ENCODE measurements at places on chromosomes 5 and 9. TPM values are rescaled to one million over a fixed set of nuclear protein-coding genes. Genes with fewer than 3 reads are reported as not detected.

The FRMD3 gene
- 9.7 TPM for total RNA-seq

The FOXI1 gene
- not detected for total RNA-seq

The FAM170A gene
- total RNA-seq, result not detected

The PAXX gene
- 45.1 TPM for total RNA-seq

The GABRG2 gene
- total RNA-seq, result not detected

The FOXD4 gene
- total RNA-seq, result 0.32 TPM

The RGS7BP gene
- total RNA-seq, result 1.6 TPM

- no peak for DNase-seq
Observed at GRCh38 chr5:2334719-2335118, 416.8 kb downstream of the IRX2 start.

DNA sequence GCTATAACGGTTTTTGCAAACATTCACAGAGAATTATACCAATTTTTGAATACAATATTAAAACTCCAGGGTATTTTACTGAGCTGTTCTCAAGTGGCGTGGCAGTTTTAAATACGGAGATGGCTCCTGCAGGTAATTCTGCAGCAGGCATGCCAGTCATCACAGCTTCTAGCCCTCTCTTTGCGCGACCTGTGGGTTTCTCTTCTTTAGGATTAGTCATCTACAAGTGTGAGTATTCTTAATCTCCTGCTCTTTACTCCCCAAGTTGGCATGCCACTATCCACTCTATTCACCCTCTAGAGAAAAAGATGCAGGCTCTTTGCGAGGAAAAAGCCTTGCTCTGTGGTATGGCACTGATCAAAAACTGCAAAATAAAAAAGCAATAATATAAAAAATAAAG is 43.9 kb downstream of the ANKRD31 start:
- no peak for DNase-seq

- DNase-seq, result no peak
Observed at GRCh38 chr5:65072850-65073249, 304.1 kb downstream of the CWC27 start.

DNA sequence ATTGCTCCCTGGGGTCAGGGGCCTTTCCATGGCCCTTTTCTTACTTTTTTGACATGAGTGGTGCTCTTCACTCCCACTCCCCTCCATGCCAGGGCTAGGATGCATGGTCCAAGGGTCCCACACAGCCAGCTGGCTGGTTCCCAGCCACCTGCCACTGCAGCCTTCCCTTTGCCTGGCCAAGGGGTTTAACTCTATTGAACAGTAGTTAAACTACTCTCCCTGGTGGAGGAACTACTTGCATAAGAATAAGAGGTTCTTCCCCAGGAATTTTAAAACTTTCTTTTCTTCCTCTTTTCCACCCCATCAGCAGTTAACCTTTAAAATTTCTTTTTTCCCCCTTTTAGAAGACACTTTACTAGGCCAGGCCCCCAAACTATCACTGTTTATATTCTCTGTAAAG is 1532.8 kb upstream of the ACO1 start:
- no peak for DNase-seq

GRCh38 chr5:95583992-95584391 is 29.1 kb downstream of the ARSK start:
- DNase-seq, result no peak

- no peak for DNase-seq
Observed at GRCh38 chr5:111670826-111671492, 86.0 kb downstream of the NREP start.

GRCh38 chr9:12798066-12798770 is 23.4 kb downstream of the LURAP1L start:
- no peak for DNase-seq

- no peak for DNase-seq
Observed at GRCh38 chr9:11204521-11204920, 591.7 kb upstream of the PTPRD start.

DNA sequence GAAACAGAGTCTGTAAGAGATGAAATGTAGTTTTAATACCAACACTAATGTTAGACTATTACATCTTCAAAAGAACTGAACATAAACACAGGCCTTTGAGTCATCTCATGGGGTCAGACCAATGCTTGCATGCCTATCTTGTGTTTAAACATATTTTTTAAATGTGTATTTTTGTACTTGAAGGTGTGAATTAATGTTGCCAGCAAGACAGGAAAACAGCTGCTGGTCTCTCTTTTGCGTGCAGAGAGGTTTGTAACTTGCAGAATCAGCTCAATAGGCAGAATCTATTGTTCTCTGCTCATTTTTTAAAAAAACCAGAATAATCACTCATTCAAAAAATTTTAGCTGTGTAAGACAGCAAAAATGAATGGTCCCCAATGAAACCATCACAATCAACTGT is 180.2 kb downstream of the ALDH1A1 start:
- DNase-seq, result no peak

- no peak for DNase-seq
Observed at GRCh38 chr5:124021776-124022175, 509.8 kb downstream of the CSNK1G3 start.

GRCh38 chr9:95552814-95553546 is 36.2 kb upstream of the PTCH1 start:
- DNase-seq, result no peak

GRCh38 chr5:24045046-24045445 is 537.6 kb downstream of the PRDM9 start:
- no peak for DNase-seq

DNA sequence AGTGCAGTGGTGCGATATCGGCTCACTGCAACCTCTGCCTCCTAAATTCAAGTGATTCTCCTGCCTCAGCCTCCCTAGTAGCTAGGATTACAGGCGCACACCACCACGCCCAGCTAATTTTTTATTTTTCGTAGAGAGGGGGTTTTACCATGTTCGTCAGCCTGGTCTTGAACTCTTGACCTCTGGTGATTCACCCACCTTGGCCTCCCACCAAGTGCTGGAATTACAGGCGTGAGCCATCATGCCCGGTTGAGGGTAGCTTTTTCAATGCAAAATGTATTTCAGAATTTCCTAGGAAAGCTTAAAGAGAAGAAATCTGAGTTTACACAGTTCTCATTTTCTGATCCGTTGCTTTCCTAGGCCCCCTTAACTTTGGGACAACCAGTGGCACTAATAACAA is 15.7 kb downstream of the BDP1 start:
- no peak for DNase-seq

GRCh38 chr5:173928871-173929574 is 40.9 kb downstream of the CPEB4 start:
- no peak for DNase-seq

Measured in lower lobe of right lung (tissue), 2 donors.